SJSA1 (cell line): ENCODE measurements at places on chromosomes 5 and 9. TPM values are rescaled to one million over a fixed set of nuclear protein-coding genes. Genes with fewer than 3 reads are reported as not detected.

- H3K36me3 ChIP-seq, result peaks cover 27% of the 10 kb centered on the region
- H3K4me3 ChIP-seq, result no peak overlapping the region
- H3K27ac ChIP-seq, result no peak overlapping the region
- H3K4me1 ChIP-seq, result peaks cover 15% of the 10 kb centered on the region
- no peak for DNase-seq
Observed at GRCh38 chr5:133108481-133108921, 56.7 kb downstream of the HSPA4 start.

- H3K4me1 ChIP-seq, result no peaks in the 10 kb centered on the region
- no peak overlapping the region for H3K4me3 ChIP-seq
- no peak for DNase-seq
- no peaks in the 10 kb centered on the region for H3K27me3 ChIP-seq
- no peaks in the 10 kb centered on the region for H3K36me3 ChIP-seq
Observed at GRCh38 chr5:98275980-98276379, 497.5 kb upstream of the RGMB start.

Gene TMEM174
- not detected in 2 replicates for total RNA-seq

DNA sequence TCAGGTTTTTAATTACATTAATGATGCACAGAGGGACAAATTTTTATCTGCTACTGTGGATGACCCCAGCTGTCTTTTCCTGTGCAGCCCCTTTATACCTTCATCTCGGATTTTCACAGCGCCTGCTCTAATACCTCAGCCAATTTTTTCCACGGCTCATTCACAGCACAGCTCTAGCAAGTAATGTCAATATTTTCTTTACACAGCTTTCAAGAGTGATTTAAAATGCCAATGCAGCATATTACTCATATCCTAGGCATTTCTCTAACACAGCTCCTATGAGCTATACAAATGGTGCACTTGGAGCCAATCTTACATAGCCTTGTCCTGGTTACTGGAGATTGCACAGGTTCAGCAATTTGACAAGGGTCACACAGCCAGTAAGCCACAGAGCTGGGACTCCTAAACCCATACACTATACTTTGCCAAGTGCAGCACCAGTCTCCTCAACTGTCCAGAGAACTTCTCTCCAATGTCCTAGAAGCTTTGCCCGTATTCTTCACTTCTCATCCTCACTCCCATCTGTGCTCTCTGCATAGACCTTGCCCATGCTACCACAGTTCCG is 661.8 kb downstream of the DTWD2 start:
- H3K36me3 ChIP-seq, result no peaks in the 10 kb centered on the region
- no peaks in the 10 kb centered on the region for H3K27me3 ChIP-seq
- DNase-seq, result no peak
- no peaks in the 10 kb centered on the region for H3K4me1 ChIP-seq

- no peaks in the 10 kb centered on the region for H3K36me3 ChIP-seq
- H3K27ac ChIP-seq, result no peak overlapping the region
- no peak for DNase-seq
- H3K4me3 ChIP-seq, result no peak overlapping the region
- H3K27me3 ChIP-seq, result no peaks in the 10 kb centered on the region
- no peaks in the 10 kb centered on the region for H3K4me1 ChIP-seq
Observed at GRCh38 chr9:7341571-7341970, 458.0 kb downstream of the DMAC1 start.

DNA sequence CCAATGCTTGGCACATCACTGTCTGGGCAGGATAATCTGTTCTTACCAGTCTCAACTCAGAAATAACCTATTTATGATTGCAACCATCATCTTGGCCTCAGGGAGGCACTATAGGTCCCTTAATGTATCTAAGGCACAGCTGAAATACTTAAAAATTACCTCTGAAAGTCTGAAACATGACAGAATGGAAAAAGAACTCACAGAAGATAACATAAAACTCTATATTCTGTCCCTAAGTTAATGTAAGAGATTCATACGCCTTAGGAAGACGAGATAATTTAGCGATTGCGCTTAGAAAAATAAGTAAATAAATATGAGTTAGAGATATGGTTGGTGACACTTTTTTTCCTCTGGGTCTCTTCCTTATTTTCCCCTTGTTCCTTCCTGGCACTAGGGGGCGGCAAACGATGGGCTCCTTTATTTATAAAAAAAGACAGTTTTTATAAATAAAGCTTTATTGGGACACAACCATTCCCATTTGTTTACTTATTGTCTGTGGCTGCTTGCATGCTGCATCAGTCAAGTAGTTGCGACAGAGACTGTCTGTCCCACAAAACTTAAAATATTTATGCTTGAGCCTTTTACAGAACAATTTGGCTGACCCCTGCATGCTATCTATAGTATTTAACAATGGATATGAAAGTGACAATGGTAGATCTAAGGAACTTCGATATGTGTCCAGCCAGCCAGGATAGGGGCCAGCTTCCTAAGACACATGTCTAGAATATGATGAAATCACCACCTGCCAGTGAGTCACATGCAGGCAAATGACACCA is 79.6 kb downstream of the PDE4D start:
- H3K4me3 ChIP-seq, result no peak overlapping the region
- no peaks in the 10 kb centered on the region; the same call in 1 of the 2 replicates for H3K27me3 ChIP-seq
- peak; percentile 43 for DNase-seq
- no peaks in the 10 kb centered on the region for H3K36me3 ChIP-seq

Gene WDR31
- 0.24 and 2.0 TPM in 2 replicates for total RNA-seq

Gene RNF180
- 0.79 TPM in 1 of 2 replicates, not detected in the other for total RNA-seq

DNA sequence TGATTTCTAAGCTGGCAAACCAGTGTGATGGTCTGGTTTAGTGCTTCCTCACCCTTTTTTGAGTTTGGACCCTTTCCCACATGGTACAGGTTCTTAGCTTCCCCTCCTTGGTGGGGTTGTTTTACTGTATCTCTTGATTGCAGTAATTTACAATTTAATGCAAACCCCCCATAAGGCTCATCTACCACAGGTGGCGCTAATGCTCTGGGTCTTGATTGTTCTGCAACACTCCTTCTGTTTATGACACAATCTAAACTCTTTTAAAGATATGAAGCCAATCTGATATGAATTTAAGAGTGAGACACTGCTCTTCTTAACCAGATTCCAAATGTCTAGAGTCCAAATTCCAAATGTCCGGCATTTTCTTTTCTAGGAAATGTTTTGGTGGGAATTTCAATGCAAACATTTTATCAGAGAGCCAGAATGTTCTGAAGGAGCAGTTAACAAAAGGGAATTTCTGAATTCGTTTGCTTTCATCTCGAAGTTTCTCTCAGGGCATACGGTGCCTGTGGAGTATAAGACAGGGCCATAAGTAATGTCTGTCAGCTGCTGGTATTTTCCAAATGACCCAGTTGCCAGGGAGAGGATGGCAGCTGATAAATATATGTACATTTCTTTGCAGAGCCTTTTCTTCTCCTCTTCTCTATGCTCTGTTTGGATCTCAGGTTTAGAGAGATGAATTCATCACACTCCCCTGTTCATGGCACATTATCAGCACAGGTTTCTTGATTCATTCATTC is 246.8 kb downstream of the ARHGAP26 start:
- no peaks in the 10 kb centered on the region for H3K27me3 ChIP-seq
- H3K36me3 ChIP-seq, result 0 out of 2 replicates have a peak, but pooled peaks cover 3% of the 10 kb centered on the region
- H3K4me3 ChIP-seq, result no peak overlapping the region
- H3K4me1 ChIP-seq, result no peaks in the 10 kb centered on the region
- no peak overlapping the region for H3K27ac ChIP-seq
- peak; percentile 50 for DNase-seq

DNA sequence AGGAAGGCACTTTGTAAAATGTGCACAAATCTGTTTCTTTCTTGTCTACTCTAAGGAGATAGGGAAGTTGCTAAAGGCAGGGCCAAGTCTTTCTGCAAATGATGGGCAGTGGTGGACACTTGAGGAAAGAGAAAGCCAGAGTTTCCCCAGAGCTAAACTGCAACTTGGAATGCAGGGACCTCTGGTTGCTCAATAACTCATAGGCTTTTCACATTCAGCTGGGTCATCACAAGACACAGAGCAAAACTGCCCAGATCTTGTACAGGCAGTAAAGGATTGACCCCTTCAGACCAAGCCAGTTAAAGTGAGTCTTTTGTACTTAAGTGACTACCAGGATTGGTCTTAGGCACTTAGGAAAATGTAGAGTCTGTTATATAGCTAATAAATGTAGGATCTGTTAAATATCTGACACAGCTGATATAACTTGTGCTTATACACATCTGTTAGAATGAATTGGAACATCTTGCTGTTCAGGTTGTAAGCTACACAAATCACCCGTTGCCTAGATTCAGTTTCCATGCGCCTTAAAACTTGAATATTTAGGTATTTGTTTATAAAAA is 13.5 kb upstream of the AGXT2 start:
- no peaks in the 10 kb centered on the region for H3K36me3 ChIP-seq
- DNase-seq, result no peak
- no peak overlapping the region for H3K4me3 ChIP-seq
- H3K27me3 ChIP-seq, result no peaks in the 10 kb centered on the region

Gene DMRTA1
- 0.25 and 1.1 TPM in 2 replicates for total RNA-seq

Gene CDH10
- total RNA-seq, result not detected in 2 replicates

Gene SDHA
- 57.1 and 63.5 TPM in 2 replicates for total RNA-seq

DNA sequence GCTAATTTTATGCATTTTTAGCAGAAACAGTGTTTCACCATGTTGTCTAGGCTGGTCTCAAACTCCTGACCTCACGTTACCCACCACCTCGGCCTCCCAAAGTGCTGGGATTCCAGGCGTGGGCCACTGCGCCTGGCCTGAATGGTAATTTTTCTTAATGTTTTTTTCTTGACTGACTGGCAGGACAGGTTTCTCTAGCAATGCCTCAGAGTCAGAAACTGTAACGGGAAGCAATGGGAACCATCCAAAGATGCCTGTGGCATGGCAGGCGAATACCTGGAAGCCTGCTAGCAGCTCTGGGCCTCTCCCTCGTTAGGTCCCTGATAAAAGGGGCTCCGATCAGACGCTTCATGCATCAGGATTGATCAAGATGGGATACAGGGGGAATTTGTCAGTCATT is 639.2 kb downstream of the NR2F1-AS1 start:
- no peak for DNase-seq
- H3K4me1 ChIP-seq, result peaks cover 11% of the 10 kb centered on the region
- no peaks in the 10 kb centered on the region for H3K27me3 ChIP-seq
- no peak overlapping the region for H3K4me3 ChIP-seq
- H3K36me3 ChIP-seq, result no peaks in the 10 kb centered on the region

Gene PAM
- total RNA-seq, result 420 and 598 TPM in 2 replicates

DNA sequence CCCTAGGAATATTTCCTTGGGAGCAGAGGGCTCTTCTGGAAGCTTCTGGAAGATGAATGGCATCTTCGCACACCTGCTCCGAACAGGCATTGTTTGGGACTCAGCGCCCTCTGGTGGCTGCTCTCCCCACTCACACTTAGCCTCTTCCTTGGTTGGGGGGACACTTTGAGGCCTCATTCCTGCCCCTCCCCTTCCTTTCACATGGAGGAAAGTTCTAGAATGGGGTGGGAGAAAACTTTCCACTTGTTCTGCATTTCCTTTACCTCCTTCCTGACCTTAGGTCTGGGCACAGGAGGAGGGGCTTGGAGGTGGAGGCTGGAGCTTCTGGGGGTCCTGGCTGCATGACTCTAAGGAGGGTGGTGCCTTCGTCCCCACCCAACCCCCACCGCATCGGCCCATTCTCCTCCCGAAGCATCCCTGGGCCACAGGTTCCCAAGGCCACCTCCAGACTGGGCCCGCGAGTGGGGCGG is 19.3 kb upstream of the SMIM32 start:
- DNase-seq, result peak; percentile 68
- H3K4me3 ChIP-seq, result no peak overlapping the region
- no peaks in the 10 kb centered on the region for H3K36me3 ChIP-seq
- no peak overlapping the region for H3K27ac ChIP-seq
- H3K27me3 ChIP-seq, result peaks cover 14% of the 10 kb centered on the region
- peaks cover 12% of the 10 kb centered on the region; the same call in 1 of the 2 replicates for H3K4me1 ChIP-seq

GRCh38 chr5:372556-372995 is 51.1 kb downstream of the AHRR start:
- peak overlapping the region; percentile 99 for H3K27ac ChIP-seq
- peaks cover 81% of the 10 kb centered on the region for H3K4me1 ChIP-seq
- peaks cover 24% of the 10 kb centered on the region for H3K36me3 ChIP-seq
- H3K4me3 ChIP-seq, result no peak overlapping the region
- no peak for DNase-seq
- H3K27me3 ChIP-seq, result no peaks in the 10 kb centered on the region

Gene MEIKIN
- not detected in 2 replicates for total RNA-seq

Gene TMEM232
- total RNA-seq, result 2.1 TPM in 1 of 2 replicates, not detected in the other

DNA sequence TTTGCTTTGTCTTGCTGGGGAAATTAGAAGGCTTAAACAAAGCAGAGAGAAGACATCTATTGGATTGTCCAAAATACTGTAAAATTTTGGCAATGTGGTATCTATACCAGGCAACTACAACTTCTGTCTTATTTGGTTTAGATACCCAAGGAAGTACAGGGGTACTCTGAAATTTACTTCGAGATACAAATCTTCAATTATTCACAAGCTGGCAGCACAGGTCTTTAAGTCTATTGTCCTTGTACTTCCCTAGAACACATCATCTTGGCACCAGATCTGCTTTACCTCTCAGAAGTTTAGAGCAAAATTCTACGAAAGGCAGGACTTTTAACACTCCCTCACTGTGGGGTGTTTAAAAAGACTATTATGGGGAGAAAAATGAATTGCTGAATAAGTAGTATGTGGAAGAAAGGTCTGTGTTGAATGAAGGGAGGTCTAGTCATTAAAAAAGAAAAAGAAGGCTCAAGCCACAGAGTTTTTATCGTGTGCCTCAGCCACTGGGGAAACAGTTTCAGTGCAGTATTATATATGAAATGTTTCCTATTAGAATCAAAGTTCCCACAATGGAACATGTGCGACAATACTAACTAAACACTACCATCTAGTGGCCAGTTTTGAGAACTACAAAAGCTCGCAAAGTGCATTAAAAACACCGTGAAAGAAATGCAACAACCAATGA is 93.7 kb downstream of the PDE4D start:
- peaks cover 12% of the 10 kb centered on the region; the same call in 1 of the 2 replicates for H3K4me1 ChIP-seq
- H3K36me3 ChIP-seq, result no peaks in the 10 kb centered on the region
- no peak overlapping the region for H3K27ac ChIP-seq
- no peak overlapping the region for H3K4me3 ChIP-seq
- DNase-seq, result peak; percentile 38
